ENCODE measurements at places on chromosomes 2 and 18.

- DNase-seq, result no peak
These were observed 53.5 kb downstream of the TEX51 start for GRCh38 chr2:126952216-126952615.

- DNase-seq, result no peak
These were observed 36.9 kb upstream of the PDE1A start for GRCh38 chr2:182463760-182464159.

GRCh38 chr18:25052511-25052921 is 299.4 kb downstream of the ZNF521 start:
- DNase-seq, result no peak

DNA sequence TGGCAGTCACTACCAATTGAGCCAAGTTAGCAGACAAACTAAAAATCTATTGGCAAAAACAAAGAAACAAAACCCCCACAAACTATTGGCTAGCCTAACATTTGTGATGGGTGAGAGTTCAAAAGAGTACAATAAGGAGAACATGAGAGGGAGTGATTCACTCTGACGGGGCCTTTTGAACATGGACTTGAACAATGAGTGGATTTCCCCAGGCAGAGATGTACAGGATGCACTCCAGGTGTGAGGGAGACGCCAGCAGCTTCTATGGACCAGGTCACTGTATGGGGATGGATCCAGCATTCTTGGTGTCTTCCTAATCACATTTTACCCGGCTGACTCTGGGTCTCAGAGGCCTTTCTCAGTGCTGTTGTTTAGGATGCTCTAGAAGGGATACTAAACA is 167.5 kb upstream of the SMAD2 start:
- no peak for DNase-seq

DNA sequence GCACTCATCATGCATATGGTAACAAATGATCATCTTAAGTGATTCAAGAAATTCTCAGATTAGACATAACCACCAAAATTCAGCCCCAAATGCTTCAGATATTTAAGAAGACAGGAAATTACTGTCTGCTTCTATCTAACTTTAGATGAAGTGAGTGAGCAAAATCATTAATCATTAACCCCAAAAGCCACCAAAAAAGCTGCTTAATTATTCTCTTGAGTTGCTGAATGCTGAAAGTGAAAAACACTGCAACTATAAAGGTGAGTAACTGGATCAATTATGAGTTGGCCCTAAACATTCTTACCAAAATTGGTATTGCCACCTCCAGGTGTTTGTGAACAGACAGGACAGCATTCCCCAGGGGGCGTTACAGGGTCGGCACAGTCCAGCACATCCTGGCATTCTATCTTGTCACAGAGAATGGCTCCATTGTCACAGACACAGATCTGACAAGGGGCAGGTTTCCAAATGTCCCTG is 69.6 kb downstream of the COL5A2 start:
- no peak for DNase-seq

DNA sequence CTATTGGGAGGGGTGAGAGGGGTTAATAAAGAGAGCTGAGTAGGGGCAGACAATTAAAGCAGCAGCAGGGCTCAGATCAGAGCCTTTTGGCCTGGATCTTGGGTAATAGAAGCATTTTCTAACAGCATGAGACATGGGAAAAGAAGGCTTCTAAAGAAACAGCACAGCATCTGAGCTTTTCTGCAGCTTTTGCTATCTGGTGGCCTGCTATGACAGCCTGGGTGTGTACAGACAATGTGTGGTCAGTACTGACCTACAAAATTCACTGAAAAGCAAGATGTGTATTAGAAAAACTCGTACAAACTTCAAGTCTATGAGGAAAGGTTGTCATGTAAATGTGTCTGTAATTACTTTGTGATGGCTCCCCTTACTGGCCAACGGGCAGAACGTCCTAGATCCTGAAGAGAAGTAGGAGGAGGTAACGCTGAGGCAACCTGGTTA is 95.6 kb downstream of the GALNT3 start:
- peak; percentile 48 for DNase-seq

DNA sequence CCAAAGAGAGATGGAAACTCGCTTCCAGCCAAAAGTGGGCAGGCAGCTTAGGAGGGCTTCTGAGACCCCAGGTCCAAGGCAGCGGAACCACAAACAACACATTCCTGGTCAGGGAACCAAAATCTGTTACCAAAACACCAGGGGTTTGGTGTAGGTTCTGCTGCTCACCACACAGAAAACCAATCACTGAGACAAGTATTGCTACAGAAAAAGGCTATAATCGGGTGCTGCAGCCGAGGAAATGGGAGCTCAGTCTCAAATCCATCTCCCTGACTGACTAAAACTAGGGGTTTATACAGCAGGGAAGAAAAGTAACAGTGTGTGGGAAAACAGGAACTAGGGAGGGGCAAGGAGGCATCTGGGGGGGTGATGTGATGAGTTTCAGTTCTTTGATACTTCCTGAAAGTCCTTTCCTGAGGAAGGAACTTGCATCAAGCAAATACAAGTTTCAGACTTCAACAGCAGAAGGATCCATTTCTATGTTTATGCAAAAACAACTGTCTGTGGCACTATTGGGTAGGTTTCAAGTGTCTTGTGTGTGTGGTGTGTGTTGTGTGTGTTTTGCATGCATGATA is 108.0 kb downstream of the FAM168B start:
- DNase-seq, result no peak

GRCh38 chr18:76396792-76397191 is 98.2 kb downstream of the ZNF516 start:
- no peak for DNase-seq

DNA sequence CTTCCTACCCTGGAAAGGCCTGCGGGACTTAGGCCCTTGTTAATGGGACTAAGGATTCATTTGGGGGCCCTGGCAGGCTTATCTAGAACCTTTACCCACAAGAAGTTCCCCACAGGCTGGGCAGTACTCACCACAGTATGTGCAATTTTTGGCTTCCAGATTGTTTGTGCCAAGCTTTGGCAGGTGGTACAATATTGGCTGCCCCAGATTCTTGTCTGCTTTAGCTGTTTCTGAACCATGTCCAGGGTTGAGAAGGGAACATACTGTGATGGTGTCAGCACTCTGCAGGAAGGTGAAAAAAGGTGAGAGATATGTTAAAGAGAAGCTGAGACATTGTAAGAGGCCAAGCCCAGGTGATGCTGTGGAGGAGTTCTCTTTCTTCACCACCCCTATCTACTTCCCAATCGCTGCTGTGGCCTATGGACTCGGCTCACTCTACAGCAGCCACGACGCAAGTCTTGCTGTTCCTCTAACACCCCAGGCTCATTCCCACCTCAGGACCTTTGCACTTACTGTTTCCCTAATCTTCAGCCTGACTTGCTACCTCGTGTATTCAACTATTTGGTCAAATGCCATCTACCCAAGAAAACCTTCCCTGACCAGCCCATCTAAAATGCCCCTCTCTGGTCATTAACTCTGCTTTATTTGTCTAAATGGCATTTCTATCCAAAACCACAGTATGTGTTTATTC is 9.2 kb downstream of the SLC4A5 start:
- DNase-seq, result no peak

GRCh38 chr18:13471971-13472628 is 253.5 kb downstream of the LDLRAD4 start:
- no peak for DNase-seq

GRCh38 chr18:6959110-6959509 is 158.5 kb downstream of the LAMA1 start:
- DNase-seq, result no peak

- no peak for DNase-seq
These were observed 119.7 kb downstream of the PDCL3 start for GRCh38 chr2:100682536-100682935.

DNA sequence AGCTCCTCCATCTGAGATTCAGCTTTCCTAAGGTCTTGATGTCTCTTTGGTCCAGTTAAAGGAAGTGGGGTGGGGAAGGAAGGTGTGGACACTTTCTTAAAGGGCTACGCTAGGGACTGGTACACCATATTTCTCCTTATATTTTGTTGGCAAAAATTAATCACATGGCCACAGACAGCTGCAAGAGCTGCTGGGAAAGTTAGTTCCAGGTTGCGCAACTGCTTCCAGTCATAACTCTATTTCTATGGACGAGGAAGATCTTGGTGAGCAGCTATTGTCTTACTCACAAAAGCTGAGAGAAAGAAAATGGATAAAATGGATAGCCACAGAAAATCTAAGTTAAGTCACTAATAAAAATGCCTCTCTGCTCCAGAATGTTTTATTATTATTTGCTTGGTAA is 60.7 kb upstream of the PPM1B start:
- no peak for DNase-seq
